Stimulated activated CD8-positive, alpha-beta memory T cell treated with anti-CD3 and anti-CD28 coated beads, Interleukin-7, amount 100 ng/mL, for 1 hour (primary cell): ENCODE measurements at places on chromosomes 11 and 22.

DNA sequence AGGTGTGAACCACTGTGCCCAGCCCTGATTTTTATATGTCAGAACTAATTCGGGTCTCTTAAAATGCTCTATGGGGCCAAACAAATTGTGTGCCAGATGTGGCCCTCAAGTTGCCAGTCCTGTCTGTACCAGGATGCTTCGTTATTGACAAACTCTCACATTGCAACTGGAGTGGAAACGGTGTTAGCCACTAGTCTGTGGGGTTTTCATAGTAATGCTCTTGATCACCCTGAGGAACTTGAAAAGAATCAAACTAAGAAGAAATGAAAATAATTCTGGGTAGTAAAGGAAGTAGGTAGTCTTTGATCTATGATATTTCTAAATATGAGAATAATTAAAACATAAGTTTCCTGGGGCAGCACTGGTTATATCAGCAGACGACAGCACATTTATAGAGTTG is 67.3 kb upstream of the ADSL start:
- no peak for DNase-seq

GRCh38 chr11:61052182-61052972 is 49.9 kb upstream of the CD5 start:
- no peak for DNase-seq

- no peak for DNase-seq
Observed at GRCh38 chr22:45202333-45203149, 38.2 kb downstream of the KIAA0930 start.

DNA sequence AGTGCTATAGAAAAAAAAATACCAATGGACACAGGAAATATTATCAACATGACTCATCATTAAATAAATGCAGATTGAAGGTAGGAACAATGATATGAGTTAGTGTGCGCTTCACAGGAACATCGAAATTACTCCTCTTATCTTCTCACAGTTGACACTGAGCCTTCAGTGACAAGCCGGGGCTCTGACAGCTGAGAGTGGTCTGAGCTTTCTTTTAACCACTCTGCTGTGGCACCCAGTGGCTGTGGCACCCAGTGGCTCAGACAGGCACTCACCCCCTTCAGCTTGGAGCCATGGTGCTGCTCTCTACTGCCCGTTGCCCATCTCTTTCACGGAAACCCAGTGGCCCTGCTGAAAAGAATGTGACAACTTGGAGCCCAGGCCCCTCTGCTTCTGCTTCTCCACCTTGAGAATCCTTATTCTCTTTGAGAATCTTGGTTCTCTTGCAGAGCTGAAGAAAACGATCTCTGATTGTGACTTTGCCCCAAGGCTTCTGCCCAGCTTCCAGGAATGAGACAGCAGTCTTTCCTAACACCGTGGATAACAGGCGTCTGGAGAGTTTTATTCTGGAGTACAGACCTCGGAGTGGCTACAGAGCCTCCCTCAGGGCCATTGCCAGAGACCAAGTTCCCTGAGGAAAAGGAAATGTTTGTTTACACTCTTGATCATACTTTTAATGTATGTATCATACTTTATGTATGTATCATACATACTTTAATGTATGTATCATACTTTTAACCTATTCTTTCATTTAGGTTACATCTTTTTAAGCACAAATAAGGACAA is 37.1 kb upstream of the OR8B8 start:
- DNase-seq: no peak

- no peak for DNase-seq
Observed at GRCh38 chr11:61377461-61378160, 14.8 kb upstream of the TMEM216 start.

DNA sequence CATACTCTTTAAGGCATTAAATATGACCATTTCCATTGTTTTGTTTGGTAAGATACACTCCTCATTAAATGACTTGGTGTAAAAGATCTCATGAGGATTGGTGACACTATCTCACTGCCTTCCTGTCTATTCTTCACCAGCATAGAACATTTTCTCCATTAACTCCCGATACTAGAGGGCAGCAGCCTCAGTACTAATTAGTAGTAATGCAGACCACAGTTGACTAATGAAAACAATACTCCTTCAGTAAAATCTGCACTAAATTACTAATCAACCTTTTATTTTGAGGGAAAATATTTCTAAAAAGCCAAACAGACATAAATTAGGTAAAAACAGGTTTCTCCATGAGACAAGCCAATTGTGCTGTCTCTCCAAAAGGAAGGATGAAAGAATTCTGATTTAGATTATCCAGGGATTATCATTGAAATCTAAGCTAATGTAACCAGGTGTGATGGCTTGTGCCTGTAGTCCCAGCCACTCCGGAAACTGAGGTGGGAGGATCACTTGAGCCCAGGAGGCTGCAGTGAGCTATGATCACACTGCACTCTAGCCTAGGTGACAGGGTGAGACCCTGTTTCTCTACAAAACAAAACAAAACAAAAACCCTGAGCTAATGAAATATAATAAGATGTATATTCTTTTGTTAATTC is 9.4 kb downstream of the PGM2L1 start:
- DNase-seq: peak; percentile 11
